ENCODE measurements at places on chromosomes 13 and 19.

DNA sequence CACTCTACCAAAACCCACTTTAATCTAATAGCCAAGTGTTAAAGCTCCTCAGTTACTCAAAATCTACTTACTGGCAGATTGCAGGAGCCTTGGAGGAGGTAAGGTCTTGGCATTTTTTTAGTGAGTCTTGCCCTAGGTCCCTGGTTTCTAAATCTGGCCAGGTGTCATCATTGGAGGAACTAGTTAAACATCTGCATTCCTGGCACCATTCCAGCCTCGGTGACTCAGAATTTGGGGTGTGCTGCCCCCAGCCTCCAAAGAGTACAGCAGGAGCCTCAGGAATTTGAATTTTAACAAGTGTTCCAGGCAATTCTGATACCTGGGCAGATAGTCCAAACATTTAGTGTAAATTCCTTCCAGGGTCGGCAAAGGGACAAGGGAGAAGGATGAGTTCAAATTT lies 37.4 kb downstream of the KLF5 start:
- no peak for DNase-seq

- DNase-seq, result no peak
Measured at GRCh38 chr19:39171479-39172465, 25.0 kb upstream of the NCCRP1 start.

GRCh38 chr13:75129331-75129730 lies 352.6 kb downstream of the TBC1D4 start:
- DNase-seq, result no peak

- no peak for DNase-seq
Measured at GRCh38 chr13:19183676-19184075, 2.1 kb upstream of the TUBA3C start.

GRCh38 chr19:37227996-37228395 lies 10.0 kb downstream of the ZNF383 start:
- DNase-seq, result no peak
